ENCODE measurements at places on chromosomes 13 and 19. TPM values are rescaled to one million over a fixed set of nuclear protein-coding genes. Genes with fewer than 3 reads are reported as not detected.

KCNN4 gene
- total RNA-seq = 86.1 TPM

C1QTNF9 gene
- total RNA-seq = 0.85 TPM

TMEM38A gene
- 11.7 TPM for total RNA-seq

TEAD2 gene
- 17.0 TPM for total RNA-seq

ZNF563 gene
- total RNA-seq = 23.6 TPM

GRCh38 chr13:23993680-23993985 is 96.3 kb upstream of the C1QTNF9B start:
- no peak for DNase-seq

DNA sequence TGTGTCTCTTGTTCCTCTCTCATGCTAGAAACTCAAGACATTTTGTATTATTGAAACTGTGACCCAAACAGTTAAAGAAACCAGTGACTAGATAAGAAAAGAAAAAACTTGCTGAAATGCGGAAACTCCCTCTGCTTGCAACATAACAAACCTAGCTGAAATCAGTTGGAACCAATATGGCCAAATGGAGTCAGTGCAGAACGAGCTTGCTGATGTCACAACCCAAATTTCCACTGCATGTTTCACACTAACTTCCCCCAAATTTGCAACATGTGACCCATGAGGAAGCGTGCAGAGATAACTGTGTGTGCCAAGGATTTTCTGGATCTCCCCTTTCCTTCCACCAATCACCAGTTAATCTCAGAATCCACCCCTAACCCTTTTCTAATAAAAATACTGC is 208.0 kb downstream of the DLEU7 start:
- no peak for DNase-seq

- no peak for DNase-seq
Observed at GRCh38 chr13:103703246-103703645, 637.0 kb upstream of the SLC10A2 start.

Data from prostate gland (tissue), 2 donors.